ENCODE measurements at places on chromosomes 13 and 19. TPM values are rescaled to one million over a fixed set of nuclear protein-coding genes. Genes with fewer than 3 reads are reported as not detected.

DNA sequence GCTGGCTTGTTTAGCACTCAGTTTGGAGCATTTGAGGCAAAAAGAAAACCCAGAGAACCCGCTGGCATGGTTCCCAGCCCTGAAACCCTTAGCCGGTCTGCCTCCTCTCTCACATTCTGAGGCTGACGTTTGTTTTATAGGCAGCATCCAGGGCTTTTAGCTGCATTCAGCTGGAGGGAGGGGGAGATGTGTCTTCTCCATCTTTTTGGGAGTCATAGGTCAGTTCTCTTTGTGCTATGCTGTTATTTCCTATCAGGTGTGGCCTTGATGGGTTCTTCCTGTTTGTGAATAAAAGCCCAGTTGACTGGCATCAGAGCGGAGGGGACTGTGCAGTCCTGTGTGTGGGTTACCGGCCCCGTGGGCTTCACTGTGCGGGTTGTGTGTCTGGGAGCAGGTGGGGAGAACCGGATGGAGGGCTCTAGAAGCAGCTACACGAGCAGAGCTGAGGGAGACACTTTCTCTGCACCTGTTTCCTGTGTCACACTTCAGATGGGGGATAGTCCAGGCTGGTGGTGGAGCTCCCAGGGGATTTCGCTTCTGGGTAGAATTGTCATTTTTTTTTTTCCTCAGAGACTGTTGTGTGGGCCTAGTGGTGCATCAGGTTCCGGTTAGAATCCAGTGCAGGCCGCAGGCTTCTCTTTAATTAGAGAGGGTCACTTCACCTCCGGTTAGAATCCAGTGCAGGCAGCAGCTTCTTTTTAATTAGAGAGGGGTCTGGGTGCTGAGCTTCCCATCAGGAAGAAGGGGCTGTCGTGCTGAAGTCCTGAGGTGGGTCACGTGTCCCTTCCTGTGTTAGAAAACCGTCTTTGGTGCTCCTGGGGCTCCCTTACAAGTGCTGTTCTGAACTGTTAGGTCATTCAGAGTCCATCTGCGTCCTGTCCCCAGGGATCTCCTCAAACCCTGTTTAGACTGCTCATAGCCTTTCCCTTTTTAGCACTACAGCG is 69.6 kb downstream of the ARHGEF7 start:
- DNase-seq = peak; percentile 36

The MCEMP1 gene
- not detected for total RNA-seq

GRCh38 chr13:91493442-91493841 is 95.0 kb downstream of the GPC5 start:
- no peak for DNase-seq

The KLK11 gene
- not detected for total RNA-seq

The RPS5 gene
- 513 TPM for total RNA-seq

DNA sequence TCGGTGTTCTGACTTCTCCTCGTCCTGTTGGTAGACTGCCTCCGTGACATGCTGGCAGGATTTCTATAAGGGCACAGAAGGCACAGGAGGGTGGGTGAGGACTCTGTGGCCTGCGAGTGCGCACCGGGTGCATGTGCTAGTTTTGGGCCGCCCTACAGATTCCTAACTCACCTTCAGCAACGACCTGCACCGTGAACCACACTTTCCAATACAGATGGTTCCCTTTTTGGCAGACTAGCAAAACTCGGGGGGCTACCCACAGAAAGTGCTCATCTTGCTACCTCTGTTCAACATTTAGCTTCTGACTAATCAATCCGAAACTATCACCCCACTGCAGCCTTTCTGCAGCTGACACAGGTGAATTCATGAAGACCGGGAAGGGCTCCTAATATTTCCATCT is 14.1 kb upstream of the AMER2 start:
- no peak for DNase-seq

- DNase-seq = no peak
Observed at GRCh38 chr19:34126966-34127365, 45.3 kb upstream of the LSM14A start.

The HSPB6 gene
- total RNA-seq = 25.2 TPM

The CCL25 gene
- total RNA-seq = not detected

DNA sequence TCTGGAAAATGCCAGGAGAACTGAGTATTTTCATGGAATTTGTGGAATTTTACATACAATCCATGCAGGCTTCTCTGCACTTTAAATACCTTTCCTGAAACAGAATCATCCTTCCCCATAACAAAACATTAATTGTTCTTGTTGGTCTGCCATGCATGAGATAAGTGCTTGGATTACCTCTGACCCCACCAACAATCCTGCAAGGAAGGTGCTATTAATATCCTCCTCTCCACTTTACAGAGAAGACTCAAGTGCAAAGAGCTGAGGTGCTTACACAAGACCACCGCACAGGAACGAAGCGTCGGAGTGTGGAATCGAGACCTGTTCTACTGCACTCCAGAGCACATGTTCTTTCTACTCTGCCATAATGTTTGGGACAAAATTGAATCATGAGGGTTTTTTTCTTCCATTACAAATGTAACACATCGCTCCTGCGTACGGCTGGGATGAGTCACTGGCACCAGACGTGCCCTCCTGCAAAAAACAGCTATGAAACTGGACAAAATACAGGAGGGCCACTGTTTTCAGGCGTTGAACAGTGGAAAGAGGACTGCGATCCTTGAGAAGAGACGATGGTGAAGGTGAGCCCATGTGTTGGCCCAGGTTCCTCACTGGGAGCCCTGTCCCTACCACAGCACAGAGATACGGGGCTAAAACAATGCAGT is 12.9 kb upstream of the LRRC4B start:
- no peak for DNase-seq

The ONECUT3 gene
- total RNA-seq = not detected

- DNase-seq = peak; percentile 73
Observed at GRCh38 chr19:3057275-3057714, 5.0 kb downstream of the TLE5 start.

GRCh38 chr13:94548821-94549231 is 47.1 kb downstream of the TGDS start:
- peak; percentile 59 for DNase-seq

The MADCAM1 gene
- total RNA-seq = 2.5 TPM

- no peak for DNase-seq
Observed at GRCh38 chr19:45739498-45740439, 6.5 kb downstream of the MEIOSIN start.

The CPB2 gene
- total RNA-seq = not detected

GRCh38 chr13:42760951-42761350 is 20.4 kb upstream of the FAM216B start:
- no peak for DNase-seq

DNA sequence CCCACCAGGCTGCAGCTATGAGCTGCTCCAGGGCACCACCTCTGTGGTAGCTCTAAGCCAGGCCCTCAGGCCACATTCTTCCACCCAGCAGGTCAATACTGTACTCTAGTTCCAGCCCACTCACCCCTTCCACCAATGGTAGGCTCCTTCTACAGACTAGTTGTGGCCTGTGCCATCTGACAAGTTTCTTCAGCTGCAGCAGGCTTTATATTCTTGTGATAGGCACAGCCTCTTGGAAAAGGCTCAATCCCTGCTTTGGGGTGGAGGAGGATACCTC is 8.5 kb downstream of the MICU2 start:
- no peak for DNase-seq

DNA sequence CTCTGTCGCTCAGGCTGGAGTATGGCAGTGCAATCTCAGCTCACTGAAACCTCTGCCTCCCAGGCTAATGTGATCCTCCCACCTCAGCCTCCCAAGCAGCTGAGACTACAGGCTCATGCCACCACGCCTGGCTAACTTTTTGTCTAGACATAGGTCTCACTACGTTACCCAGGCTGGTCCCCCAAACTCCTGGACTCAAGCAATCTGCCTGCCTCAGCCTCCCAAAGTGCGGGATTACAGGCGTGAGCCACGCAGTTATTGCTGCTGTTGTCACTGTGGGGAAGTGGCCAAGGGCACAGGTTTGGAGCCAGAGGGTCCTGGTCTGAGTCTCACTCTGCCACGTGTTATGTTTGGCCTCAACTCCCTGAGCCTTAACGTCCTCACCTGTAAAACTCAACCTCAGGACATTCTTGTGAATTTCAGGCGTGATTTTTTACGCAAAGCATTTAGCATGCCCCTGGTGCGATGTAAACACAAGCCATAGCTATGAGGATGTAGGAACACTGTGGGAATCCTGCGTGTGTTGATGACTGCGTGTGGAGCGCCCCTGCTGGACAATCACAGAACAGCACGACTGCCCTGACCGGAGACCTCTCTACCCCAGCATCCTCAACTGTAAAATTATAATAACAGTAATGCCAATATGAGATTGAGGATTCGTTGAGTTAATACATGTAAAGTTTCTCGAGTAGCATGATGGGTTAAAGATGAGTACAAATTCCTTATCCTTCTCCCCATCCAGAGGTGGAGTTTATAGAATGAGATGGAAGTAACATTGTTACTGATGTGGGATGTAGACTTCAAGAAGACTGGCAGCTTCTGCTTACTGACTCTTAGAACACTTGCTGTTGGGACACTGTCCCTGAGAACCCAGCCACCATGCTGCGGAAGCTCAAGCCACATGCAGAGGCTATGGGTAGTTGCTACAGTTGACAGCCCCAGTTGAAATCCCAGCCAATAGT is 41.8 kb upstream of the PNMA8B start:
- peak; percentile 70 for DNase-seq

- peak; percentile 87 for DNase-seq
Observed at GRCh38 chr19:49817964-49818648, at the start of gene MED25. Gene MED25, plus strand, starts transcription at chr19:49818289. Its CDS starts 53 bp downstream, at chr19:49818342.

DNA sequence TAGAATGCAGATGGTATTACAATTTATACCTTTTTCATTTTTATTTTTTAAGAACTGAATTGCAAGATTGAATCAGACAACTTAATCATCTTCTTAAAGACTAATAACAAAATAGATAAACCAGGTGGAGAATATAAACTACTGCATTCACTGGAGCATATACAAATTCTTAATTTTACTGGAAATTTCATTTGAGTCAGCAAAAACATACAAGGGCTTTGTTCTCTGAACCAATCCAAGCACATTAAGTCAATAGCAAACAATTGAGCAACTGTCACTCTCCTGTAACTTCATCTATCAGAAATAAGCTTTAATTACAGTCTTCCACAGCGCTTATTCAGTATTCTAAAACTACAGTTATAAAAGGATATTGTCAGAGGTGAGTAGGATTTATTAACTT is 167.4 kb upstream of the OBI1 start:
- DNase-seq = no peak
